Activated CD8-positive, alpha-beta memory T cell treated with anti-CD3 and anti-CD28 coated beads for 4 hours (primary cell): ENCODE measurements at places on chromosomes 12 and 14.

GRCh38 chr14:76866456-76866855, 40.2 kb downstream of the LRRC74A start:
- DNase-seq = no peak

GRCh38 chr12:130162267-130162666, at the start of gene FZD10:
Gene FZD10, plus strand, starts transcription at chr12:130162464. Its CDS starts 479 bp downstream, at chr12:130162943.
- DNase-seq = no peak

GRCh38 chr12:41514021-41514777, 326.1 kb downstream of the PDZRN4 start:
- no peak for DNase-seq

GRCh38 chr12:72207486-72208409, 64.4 kb upstream of the TRHDE start:
- no peak for DNase-seq

- no peak for DNase-seq
Observed at GRCh38 chr12:94151582-94151981, 3.2 kb downstream of the PLXNC1 start.

GRCh38 chr12:117805865-117806264, 162.9 kb downstream of the KSR2 start:
- no peak for DNase-seq

DNA sequence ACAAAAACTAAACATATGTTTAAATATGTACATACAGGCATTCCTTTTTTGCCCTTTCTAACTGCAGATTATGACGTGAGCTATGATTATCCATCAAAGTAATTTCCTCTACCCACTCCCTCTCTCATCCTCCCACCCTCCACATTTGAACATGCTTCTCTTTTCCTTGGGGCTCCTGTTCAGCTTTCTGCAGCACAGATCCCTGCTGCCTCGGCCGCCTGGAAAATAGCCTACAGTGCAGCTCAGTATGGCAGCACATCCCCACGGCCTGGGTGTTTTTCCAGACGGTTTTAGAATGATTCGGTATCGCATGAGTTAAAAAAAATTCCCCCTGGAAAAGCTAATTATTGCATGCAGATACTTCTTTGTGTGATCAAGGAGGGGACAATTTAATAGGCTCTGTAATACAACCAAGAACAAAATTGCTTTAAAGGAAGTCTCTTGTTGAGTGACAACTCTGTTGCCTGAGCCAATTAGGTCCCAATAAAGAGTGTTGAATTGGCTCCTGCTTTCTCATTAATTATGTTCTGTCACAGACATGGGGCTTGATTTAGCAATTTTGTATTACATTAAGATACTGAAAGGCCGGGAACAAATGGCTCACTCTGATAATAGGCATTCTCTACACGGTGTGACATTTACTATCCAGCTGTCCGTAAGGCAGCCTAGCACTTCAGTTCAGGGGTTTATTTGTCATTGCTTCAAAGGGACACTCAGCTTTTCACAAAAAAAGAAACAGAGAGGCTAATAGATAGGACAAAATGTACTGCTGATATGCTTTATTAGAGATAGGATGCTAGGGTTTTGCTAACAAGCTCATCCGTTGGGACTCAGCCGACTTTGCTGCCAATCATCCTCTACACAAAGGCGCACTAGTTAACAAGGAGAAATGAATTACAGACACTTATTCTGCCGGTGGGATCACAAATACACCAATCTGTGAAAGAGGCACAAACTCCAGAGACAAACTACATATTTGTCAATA, 285.8 kb upstream of the G2E3 start:
- no peak for DNase-seq

- DNase-seq = no peak
Observed at GRCh38 chr12:89783359-89784060, 74.9 kb upstream of the ATP2B1 start.

GRCh38 chr14:99938376-99938775, 126.8 kb upstream of the EVL start:
- DNase-seq = no peak

DNA sequence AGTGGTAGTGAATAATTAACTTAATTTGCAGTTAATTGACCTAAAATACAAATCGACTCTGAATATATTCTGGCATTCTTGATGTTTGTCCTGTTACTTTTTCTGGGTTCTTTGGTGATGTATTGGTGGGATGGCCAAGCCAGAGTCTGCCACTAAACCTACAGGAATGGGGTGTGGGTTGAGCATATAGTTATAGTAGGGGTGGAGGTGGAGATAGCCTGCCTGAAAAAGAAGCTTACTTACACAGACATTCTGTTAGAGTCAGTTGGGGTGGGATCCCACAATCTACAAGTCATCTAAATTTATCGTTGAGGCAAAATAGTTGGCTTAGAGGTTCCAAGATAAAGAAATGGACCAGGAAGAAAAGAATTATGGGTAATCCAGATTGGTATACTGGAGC, 787.7 kb downstream of the TMTC2 start:
- DNase-seq = no peak

DNA sequence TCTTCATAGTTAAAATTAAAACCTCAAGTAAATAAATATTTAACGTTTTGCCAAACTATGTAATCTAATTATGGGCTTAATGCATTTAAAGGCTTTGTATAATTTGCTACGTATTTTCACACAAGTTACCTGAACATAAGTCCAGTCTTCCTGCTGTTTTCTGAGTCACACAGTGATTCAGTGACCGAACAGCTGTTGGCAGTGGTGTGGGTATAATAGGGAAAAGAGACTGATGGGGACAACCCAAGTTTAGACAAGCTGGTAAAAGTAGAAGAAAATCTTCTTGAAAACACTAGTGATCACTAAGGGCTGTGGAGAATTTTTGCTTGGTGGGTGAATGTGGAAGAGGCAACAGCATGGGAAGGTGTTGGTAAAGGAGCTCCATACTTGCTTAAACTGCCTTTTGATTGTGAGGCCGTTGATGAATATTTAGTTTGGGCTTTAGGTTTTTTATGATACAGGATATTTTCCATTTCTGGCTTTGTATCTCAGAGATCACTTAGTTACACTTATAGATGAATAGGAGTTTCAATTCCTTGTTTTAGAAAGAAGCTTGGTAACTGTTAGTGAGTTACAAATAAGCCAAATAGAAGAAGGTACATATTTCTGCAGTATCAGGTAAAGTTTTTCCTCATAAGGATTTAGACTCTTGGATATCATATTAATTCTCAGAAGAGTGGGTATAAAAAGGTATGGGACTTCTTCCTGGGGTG, 23.9 kb downstream of the LRRK2 start:
- no peak for DNase-seq

DNA sequence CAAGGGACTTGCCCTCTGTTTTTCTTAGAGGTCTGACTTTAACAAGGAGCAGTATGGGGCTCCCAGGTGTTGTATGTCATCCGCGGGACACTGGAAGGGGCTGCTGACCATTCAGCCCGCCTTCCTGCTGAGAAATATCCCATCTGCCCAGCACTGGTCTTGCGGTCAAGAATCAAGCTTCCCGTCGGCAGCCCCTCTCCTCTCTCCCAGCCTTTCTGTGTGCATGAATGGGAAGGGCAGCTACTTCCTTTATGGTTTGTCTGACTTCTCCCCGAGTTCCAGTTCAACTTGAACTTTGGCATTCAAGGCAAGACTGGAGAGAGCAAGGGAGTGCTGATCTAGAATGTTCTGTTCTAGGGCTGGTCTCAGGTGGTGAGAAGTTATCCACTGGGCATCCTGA, 51.5 kb downstream of the PSMA6 start:
- no peak for DNase-seq

- no peak for DNase-seq
Observed at GRCh38 chr12:57105011-57105753, 6.0 kb downstream of the STAT6 start.

GRCh38 chr14:64944041-64944440, 1.5 kb upstream of the GPX2 start:
- no peak for DNase-seq

- no peak for DNase-seq
Observed at GRCh38 chr12:32702473-32702872, 23.4 kb downstream of the DNM1L start.

GRCh38 chr14:94761997-94762377, 7.9 kb downstream of the GSC start:
- no peak for DNase-seq
